Activated CD4-positive, alpha-beta T cell treated with anti-CD3 and anti-CD28 coated beads, Interleukin-2, amount 50 U/mL, for 16 hours (primary cell): ENCODE measurements at places on chromosomes 1 and 21.

GRCh38 chr1:105556266-105556665 lies 1500.2 kb upstream of the PRMT6 start:
- no peak for DNase-seq

GRCh38 chr1:177103005-177103852 lies 61.3 kb downstream of the ASTN1 start:
- DNase-seq = no peak

GRCh38 chr1:36922593-36923426 lies 111.5 kb downstream of the GRIK3 start:
- DNase-seq = no peak

GRCh38 chr1:236393681-236394481 lies at the start of gene EDARADD:
TSS of gene EDARADD (plus strand) at chr1:236394286. CDS start at chr1:236394445, 159 bp downstream.
- DNase-seq = peak; percentile 20

- DNase-seq = no peak
Measured at GRCh38 chr21:26019236-26019635, 151.3 kb downstream of the APP start.

GRCh38 chr1:183687546-183688304 lies 34.6 kb upstream of the APOBEC4 start:
- DNase-seq = no peak

DNA sequence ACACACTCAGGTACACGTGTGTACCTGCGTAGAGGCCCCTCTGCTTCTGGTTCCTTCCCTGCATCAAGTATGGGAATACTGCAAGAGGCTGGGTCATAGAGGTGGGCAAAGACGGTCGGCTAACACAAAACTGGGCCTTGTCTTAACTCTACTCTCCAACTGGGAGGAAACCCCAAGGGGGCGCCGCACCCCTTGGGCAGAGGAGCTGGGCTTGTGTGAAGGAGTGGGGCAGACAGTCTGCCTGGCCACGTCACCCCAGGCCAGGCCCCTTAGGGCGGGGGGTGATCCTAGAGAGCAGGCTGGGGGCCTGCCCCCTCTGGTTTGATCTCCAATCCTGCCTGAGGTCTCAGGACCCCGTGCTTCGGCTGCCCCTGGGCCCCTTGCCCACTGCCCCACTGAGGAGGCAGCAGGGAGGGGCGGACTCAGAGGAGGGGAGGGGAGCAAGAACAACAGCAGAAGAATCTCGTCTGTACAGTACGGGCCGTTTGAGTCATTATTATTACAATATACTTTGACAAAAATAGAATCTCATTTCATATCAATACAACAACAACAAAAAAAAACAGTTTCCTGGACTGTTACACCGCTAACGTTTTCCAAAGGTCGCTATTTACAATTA lies 34.7 kb downstream of the MEF2D start:
- DNase-seq = no peak

DNA sequence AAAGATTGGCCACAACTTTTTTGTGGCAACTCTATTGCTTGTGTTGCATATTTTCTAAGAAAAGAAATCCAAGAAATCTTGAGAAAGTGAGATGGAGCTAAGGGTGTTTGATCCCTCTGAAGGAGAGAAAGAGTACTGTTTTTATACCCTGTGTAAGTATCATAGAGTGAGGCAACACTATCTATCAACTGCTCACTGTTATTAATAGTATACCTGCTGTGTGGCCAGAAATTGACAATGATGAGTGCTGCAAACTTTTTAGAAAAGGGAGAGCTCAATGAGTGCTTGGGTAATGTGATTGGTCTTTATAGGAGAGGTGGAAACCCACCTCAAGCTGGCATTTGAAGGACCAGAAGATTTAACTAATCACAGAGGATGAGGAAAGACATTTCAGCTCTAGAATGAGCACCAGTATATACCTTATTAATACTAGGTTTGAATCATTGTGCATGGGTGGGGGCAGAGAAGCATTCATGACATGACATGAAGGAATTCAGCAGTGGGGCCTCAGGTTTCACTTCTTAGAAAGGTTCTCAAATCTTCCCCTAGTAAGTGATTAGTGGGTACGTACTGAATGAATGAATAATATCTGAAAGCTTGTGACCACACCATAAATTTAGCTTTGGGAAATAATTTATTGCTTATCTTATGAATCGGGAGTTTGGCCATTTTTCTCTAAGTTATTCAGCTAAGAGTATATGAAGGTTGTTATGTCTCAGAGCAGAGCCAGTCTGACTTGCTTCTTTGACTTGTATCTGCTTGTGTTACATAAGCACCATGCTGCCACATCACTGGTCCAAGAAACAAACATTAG lies 169.2 kb upstream of the SGIP1 start:
- peak; percentile 51 for DNase-seq

DNA sequence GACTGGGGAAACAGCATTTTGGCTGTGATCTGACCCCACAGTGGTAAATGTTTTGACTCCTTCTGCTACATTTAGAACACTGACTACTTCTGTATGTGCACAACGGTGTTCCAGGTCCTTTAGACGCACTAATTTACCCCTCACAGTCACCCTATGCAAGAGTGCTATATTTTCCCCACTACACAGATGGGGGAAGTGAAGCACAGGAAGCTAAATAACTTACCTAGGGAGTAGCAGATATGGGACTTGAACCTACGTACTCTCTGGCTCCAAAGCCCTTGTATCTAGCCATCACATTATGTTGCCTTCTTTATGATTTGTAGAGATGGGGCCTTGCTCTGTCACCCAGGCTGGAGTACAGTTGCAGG lies 49.3 kb downstream of the GADD45A start:
- DNase-seq = no peak

DNA sequence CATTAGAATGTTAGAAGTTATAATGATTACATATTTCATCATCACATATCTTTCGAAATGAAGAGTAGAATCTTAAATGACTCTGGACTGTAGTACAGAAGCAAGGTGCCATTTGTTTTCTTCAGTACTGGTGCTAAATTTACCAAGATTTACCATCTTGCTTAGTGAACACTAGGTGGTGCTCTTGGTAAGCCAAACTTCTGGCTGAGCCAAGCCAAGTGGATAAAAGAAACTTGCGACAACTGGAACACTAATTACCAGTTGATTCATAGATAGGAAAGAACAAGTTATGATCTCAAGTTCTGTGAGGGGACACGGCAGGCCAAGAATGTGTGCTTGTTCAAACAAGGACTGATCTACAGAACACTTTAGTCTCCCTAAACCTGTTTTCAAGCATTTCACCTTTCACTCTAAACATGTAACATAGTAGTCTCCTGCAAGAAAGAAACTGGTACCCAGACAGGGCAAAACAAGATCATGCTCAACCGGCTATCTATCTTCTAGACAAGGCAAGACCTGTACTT lies 19.8 kb downstream of the SPRTN start:
- peak; percentile 66 for DNase-seq

- no peak for DNase-seq
Measured at GRCh38 chr1:214044438-214045214, 56.9 kb downstream of the PROX1 start.

DNA sequence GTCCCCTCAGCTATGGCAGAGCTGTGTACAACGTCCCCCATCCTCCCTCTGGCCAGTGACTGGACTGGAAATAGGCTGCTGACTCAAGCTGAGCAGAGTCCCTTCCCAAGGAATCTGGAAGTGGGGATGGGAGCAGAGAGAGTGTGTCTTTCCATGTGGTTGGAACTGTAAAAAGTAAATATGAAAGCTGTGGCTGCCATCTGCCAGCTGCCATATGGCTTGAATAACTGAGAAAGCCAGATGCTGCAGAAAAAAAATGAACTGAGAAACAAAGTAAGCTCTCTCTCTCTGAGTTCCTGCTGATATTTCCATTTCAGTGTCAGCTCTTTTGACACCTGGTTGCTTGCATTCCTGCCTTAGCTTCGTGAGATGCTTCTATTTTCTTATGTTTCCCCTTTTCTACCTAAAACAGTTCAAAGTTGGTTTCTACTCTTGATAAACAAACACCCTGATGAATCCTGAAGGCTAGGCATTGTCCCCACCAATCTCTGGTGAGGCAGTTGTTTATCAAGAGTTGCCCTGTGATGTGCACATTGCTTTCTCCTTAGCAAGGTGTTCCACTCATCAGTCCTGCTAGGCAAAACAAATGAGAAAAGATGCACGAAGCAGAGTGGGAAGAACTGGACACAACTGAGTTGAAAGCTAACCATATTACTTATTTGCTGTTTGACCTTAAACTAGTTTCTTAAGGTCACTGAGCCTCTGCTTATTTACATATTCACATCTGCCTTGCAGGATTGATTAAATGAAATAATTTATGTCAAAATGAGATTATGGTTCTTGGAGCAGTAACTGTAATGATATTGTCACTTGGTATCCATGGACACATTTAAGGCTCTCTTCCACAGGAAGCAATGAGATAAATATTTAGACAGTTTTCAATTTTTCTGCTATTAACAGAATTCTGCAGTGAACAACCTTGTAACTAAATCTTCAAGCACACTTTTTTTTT lies 16.6 kb upstream of the DR1 start:
- DNase-seq = no peak

DNA sequence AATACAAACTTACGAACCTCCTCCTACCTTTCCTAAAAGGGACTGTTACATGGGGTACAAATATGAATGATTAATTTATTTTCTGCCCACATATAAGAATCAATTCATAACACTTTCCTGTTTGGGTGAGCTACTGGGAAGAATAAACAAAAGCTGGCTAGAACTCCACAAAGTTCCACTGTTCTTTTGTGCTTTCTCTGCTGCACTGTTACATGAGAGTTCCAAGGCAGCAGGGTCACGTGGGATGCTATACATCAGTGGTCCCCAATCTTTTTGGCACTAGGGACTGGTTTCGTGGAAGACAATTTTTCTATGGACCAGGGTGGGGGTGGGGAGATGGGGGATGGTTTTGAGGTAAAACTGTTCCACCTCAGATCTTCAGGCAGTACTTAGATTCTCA lies 2.2 kb upstream of the ANGPTL7 start:
- no peak for DNase-seq

GRCh38 chr1:205270764-205271163 lies 43.0 kb downstream of the TMCC2 start:
- no peak for DNase-seq

- no peak for DNase-seq
Measured at GRCh38 chr1:80520949-80521348, 1279.8 kb upstream of the ADGRL2 start.

- DNase-seq = no peak
Measured at GRCh38 chr1:18316764-18317163, 164.0 kb upstream of the KLHDC7A start.

DNA sequence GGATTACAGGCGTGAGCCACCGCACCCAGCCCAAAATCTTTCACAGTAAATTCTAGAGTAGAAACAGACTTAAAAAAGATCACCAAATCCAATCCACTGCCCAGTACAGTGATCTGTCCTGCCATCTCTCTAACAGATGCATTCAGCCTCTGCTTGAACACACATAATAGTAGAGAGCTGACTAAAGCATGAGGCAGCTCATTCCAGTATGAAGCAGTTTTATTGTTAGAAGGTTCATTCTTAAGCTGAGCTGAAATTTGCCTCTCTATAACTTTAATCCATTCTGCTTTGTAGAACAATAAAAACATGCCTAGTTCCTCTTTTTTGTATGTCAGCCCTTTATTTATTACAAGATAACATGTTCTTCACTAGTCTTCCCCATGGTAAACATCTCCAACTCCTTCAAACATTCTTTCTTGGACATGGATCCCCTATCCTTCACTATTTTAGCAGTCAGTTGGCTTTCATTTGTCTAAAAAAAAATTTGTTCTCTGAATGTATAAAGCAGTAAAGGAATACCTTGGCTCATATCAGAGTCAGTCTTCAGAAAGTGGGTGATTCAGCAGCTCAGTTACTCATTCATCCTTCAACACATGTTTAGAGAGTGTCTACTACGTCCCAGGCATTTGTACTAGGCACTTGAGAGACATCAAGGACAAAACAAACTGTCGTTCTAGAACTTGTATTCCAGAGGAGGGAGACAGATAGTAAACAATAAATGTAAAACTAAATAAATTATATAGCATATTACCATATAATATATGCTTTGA lies 10.7 kb upstream of the PTBP2 start:
- no peak for DNase-seq

GRCh38 chr21:36246080-36246631 lies 73.8 kb upstream of the MORC3 start:
- DNase-seq = no peak

DNA sequence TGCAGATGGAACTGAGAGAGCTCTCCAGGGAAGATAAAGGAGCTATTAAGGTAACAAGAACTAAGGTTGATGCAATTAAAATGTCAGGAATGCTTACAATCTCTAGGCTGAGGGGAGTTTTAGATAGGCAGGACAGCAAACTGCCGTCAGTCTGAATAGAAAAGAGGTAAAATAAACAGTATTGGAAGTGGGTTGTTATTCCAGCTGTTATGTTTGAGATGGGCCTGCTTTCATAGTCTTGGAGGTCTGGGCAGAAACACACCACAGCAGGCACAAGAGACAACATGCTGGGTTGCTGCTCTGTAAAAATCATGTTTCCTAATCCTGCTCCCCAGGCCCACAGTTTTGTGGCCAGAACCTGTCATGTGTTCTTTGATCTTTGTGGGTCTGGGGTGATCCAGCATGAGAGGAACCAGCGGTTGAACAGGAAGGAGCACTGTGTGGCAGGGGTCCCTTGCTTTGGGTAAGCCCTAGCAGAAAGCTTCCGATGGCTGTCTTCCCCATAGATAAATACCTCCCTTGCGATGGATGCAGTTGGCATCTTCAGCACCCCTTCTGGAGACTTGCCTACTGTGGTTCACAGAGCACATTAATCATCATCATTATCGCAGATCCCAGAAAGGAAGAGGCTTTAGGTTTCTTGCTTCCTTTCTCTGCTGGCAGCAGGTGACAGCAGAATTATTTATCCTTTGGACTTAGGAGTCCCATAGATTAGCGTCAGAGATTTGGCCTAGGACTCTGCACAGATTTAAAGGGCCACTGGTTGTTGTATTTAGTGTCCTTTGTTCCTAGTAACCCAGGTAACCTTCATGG lies 97.1 kb downstream of the AK5 start:
- no peak for DNase-seq
